Astrocyte of the cerebellum (primary cell): ENCODE measurements at places on chromosomes 5 and 9.

GRCh38 chr5:162091336-162091735 is 23.8 kb downstream of the GABRG2 start:
- no peak for DNase-seq

GRCh38 chr5:98157368-98157767 is 616.1 kb upstream of the RGMB start:
- no peak for DNase-seq

DNA sequence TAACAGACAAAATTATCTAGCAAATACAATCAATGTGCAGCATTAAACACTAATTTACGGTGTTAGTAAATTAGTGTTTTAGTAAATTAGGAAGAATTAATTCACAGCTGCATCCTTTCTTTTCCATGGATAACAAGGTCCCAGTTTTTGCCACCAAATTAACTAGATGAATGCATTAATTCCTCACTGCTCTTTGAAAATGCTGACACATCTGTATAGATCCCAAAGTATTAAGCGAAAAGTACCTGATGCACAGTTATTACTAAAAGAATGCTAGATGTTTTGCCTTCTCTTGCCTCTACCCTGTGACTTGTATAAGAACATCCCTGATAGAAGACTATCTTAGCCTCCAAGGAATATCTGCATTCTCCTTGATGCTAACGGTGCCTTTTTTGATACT is 612.7 kb upstream of the DMAC1 start:
- no peak for DNase-seq

- DNase-seq, result no peak
Measured at GRCh38 chr9:96412174-96412913, 5.8 kb downstream of the ZNF367 start.

GRCh38 chr5:154758977-154759376 is 3.8 kb downstream of the LARP1 start:
- no peak for DNase-seq

DNA sequence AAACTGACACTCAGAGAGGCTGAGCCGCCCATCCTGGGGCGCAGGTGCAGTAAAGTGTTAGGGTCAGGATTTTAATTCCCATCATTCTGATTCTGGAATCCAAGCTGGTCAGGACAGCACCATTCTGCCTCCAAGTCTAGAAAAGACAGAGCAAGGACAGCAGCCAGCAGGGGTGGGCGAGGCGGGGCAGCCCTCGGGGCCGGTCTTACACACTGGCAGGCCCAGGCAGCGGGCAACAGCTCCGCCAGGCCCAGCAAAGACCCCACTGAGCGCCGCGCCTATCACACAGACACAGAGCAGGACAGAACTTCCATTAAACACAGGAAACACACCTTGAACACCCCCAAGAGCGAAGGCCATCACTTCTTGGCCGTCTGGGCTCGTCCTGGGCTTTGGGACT is 66.5 kb upstream of the RXRA start:
- DNase-seq, result no peak

- peak; percentile 81 for DNase-seq
Measured at GRCh38 chr5:80246995-80247729, 8.7 kb downstream of the SERINC5 start.

GRCh38 chr5:17406423-17406838 is 91.6 kb upstream of the TAF11L2 start:
- DNase-seq, result peak; percentile 31

- DNase-seq, result no peak
Measured at GRCh38 chr5:1720396-1721110, 79.1 kb downstream of the MRPL36 start.

- DNase-seq, result peak; percentile 69
Measured at GRCh38 chr9:70013598-70014196, 30.0 kb upstream of the MAMDC2 start.

DNA sequence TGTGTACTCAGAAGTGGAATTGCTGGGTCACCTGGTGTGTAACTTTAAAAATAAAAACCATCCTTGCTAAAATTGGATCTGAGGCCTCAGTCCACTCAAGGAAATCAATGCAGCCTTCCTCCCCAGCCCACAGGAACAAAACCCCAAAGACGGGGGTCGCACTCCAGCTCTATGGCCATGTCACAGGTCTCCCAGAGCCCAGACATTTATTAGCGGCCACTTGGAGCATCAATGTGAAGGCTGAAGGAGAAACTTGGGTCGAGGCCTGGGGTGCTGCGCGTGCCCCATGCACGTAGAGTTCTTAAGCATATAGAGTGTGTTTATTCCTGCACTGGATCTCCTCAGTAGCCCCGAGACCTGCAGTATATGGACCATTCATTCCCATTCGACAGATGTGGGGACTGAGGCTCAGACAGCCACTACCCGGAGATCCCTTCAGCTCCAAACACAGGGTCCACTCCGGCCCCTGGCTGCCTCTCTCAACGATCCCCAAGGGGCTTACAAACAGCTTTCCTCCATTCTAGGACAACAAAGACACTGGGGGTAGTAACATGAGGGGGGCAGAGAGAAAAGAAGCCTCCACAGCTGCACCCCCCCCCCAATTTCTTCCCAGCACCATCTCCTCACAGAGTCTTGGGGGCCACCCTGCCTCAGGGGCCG is 14.3 kb upstream of the OLFM1 start:
- no peak for DNase-seq

DNA sequence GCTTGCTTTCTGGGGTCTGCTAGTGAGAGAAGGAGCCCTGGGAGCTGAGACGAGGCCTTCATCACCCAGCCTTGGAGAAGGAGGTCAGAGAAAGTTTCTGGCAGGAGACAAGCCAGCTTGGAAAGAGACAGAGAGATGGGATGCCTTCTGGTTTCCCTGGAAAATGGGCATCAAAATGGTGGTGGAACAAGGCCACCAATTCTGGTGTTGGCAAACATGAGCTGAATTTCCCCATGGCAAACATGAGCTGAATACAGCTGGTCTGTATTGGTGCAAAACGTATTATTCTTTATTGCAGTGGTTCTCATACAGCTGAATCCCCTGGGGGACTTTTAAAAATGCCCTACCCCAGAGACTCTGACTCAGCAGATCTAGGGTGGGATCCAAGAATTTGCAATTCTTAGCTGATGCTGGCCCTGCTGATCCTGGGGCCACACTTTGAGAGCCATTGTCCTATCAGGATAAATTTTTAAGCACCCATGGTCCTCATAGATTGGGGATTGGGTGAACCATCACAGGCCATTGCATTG is 39.1 kb upstream of the S1PR3 start:
- no peak for DNase-seq

GRCh38 chr5:172719211-172719610 is 51.8 kb downstream of the DUSP1 start:
- no peak for DNase-seq

GRCh38 chr5:39409033-39409432 is 15.7 kb downstream of the DAB2 start:
- no peak for DNase-seq

GRCh38 chr5:130874861-130875417 is 290.1 kb downstream of the HINT1 start:
- DNase-seq, result no peak

DNA sequence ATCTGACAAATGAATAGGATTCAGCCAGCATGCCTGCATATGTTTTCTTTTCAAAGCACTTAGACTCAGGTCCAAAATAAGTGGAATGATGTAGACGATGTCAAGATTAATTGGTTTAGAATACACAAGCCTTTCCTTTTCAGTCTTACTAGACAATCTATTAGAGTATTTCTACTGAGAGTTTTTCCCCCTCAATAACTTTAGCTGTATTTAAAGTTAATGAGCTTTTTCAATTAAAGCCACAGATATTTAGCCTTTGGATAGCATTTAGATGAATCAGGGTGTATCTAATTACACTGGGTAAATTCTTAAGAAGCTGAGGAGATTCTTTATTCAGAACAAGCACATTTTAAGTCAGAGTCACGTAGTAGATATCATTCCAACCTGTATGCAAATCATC is 198.7 kb upstream of the MPDZ start:
- DNase-seq, result peak; percentile 65

DNA sequence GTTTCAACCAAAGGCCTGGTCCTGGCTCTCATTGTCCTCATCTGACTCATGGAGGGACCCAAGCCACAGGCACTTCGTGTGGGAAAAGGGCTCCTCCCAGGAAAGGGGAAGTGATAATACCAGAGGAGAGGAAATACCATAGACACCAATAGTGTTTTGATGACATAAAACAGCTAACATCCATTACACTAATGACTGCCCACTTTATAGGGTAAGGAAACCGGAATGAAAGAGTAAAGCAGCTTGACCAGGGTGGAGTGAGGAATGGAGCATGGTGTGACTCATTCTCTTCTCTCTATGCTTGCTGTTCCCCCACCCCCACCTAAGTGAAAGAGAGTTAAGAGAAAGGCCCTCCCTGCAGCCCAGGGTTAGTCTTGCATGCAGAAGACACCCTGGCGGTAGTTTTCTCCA is 67.4 kb upstream of the HRH2 start:
- peak; percentile 22 for DNase-seq

DNA sequence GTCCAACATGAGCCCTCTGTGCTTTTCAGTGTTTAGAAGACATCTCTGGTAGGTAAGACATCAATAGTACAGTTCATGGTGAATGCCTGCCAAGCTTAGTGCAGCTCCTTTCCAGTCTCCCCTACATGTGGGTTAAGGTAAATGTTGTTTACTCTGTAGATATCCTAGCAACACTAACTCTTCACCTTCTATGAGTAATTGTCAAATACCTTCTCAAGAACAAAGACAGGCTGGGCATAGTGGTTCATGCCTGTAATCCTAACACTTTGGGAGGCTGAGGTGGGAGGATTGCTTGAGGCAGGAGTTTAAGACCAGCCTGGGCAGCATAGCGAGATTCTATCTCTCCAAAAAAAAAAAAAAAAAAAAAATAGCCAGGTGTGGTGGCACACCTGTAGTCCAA is 18.7 kb upstream of the RASGRF2 start:
- DNase-seq, result no peak

GRCh38 chr9:19618816-19619215 is 170.0 kb downstream of the SLC24A2 start:
- no peak for DNase-seq

GRCh38 chr5:75355236-75355635 is 18.2 kb downstream of the HMGCR start:
- no peak for DNase-seq

DNA sequence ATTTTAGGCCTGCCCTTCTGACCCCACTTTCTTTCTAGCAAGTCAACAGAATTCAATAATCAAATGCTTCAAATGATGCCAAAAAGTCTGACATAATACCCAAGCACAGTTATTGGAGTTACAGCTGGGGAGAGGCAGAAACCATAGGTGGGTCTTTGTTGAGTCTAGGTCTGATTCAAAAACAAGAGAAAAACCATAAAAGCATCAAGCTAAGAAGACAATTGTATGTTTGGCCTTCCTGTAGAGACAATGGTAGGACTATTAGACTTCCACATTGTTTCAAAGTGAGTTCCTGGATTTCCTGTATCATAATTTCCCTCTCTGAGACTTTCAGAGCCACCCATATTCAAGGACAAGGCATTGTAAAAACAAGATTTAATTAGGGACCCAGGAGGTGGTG is 16.8 kb upstream of the CCDC192 start:
- no peak for DNase-seq

- no peak for DNase-seq
Measured at GRCh38 chr9:132572921-132573320, 9.5 kb upstream of the BARHL1 start.

- no peak for DNase-seq
Measured at GRCh38 chr9:89719202-89719601, 114.4 kb downstream of the GADD45G start.

- no peak for DNase-seq
Measured at GRCh38 chr5:172567294-172567693, 73.8 kb upstream of the NEURL1B start.

- DNase-seq, result no peak
Measured at GRCh38 chr9:129401623-129402370, 219.1 kb downstream of the C9orf50 start.

DNA sequence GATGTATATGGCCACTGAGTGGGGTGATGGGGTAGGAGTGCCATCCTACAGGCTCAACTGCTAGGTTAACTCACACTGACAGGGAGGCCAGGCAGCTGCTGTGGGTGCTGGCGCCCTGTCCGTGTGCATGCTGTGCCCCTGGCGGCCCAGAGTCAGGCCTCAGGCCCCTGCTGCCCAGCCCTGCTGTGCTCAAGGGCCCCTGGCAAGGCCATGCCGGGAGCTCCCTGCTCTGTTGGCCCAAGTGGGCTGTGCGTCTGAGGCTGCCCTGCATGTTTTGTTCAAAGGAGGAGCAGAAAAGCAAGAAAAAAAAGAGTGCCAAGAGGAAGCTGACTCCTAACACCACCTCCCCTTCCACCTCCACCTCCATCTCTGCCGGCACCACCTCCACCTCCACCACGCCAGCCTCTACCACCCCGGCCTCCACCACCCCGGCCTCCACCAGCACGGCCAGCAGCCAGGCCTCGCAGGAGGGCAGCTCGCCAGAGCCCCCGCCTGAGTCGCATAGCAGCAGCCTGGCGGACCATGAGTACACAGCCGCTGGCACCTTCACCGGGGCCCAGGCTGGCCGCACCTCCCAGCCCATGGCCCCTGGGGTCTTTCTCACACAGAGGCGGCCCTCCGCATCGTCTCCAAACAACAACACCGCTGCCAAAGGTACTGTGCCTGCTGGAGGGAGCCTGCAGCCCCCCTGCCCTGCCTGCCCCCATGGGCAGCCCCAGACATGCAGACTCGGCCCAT is 100.1 kb downstream of the PHF2 start:
- no peak for DNase-seq

- DNase-seq, result no peak
Measured at GRCh38 chr5:27598576-27598975, 560.2 kb upstream of the CDH9 start.

DNA sequence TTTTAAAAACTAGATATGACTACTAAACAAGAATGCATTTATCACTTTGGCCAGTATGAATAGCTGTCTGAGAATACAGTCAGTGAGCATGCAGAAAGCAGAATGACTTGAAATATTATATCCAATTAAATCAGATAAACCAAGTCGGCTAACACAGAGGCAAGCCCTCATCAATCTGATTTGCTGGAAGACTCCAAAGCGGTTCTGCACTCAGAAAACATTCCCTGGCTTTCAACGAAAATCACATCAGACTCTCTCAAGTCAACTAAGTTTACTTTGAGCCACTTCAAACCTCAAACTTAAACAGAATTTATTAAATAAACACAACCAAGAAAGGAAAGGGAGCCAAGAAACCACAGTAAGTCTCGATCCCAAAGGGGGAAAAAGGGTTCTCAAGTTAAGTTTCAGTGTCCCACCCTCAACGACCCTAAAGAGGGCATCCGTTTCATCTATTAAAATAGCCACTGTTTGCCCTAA is 1.4 kb downstream of the MYO10 start:
- DNase-seq, result no peak

DNA sequence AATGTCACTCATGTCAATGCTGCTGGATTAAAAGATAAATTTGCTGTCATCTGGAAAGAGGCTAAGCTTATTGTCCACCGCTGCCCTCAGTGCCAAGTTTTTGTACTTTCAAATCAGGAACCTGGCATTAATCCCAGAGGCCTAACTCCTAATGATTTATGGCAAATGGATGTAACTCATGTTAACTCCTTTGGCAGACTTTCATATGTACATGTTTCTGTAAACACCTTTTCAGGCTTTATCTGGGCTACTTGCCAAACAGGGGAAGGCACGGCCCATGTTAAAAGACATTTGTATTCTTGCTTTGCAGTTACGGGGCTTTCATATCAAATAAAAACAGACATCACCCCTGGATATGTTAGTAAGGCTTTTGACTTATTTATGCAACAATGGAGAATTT is 608.0 kb upstream of the ACO1 start:
- DNase-seq, result peak; percentile 9

- DNase-seq, result no peak
Measured at GRCh38 chr5:6905883-6906282, 192.7 kb downstream of the TENT4A start.

GRCh38 chr5:10578869-10579268 is 15.0 kb downstream of the ANKRD33B start:
- DNase-seq, result no peak
